ENCODE measurements at places on chromosomes 11 and 22.

- DNase-seq, result no peak
Observed at GRCh38 chr11:129144256-129144655, 47.9 kb downstream of the ARHGAP32 start.

- DNase-seq, result no peak
Observed at GRCh38 chr22:19038728-19039447, 83.3 kb downstream of the DGCR2 start.

GRCh38 chr11:61814958-61815789 is 1.6 kb downstream of the FADS1 start:
- peak; percentile 29 for DNase-seq

GRCh38 chr11:125987066-125987641 is 41.3 kb downstream of the VSIG10L2 start:
- no peak for DNase-seq
